Right ventricle myocardium inferior (tissue), 1 donor: ENCODE measurements at places on chromosomes 2 and 18. TPM values are rescaled to one million over a fixed set of nuclear protein-coding genes. Genes with fewer than 3 reads are reported as not detected.

ASTL gene
- total RNA-seq, result not detected

MARCO gene
- 19.7 TPM for total RNA-seq

DSC3 gene
- 0.08 TPM for total RNA-seq

DNA sequence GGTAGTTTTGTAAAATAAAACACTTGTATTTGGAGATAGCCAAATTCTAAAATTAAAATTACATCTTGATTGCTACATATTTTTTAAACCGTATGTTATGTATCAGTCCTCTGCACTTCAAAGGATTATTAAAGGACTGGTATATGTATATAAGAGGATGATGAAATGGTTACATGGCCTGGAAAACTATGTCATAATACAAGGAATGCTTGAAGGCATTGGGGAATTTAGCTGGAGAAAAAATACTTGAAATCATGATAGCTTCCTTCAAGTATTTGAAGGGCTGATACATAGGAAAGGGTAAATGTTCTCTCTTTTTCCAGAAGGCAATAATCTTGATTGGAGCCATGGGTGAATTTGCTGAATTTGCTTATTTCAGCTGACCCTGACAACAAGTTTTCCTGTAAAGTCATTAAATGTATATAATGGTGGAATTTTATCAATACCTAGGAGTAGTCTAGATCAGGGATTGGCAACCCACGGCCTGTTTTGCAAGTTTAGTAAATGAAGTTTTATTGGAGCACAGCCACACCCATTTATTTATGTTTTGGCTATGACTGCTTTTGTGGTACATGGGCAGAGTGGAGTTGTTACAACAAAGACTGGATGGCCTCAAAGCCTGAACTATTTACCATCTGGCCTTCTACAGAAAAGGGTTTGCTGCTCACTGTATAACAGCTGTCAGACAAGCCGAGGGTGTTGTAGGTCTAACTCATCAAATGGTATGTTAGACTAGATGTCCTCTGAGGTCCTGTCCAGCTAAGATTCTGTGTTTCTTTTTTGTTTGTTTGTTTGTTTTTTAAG lies 34.4 kb downstream of the ACYP2 start:
- no peak for DNase-seq

GRCh38 chr2:145159676-145160075 lies 639.8 kb upstream of the ZEB2 start:
- no peak for DNase-seq

DNA sequence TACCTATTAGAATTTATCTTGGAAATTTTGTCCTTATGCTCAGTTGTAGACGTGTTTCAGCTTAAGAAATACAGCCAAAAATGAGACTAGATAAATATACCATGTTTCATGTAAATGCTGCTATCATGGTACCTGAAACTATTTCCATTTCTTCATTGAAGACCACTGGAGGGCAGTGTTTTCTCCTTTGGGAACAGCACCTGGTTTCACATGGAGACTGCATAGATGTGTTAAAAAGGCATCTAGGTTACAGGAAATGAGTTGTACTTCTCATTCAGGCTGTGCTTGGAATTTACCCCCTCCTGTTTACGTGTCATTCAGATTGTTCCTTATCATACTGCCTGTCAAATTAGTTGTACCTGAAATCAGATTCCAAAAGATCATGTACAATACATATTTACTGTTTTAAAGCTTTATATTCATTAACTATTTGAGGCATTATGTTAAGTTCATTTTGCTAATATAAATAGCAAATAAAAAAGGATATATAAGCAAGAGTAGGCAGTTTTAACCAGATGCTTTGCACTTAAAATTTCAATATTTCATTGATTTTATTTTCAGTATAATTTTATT lies 57.3 kb upstream of the PSMD14 start:
- no peak for DNase-seq

GRCh38 chr2:112958428-112959108 lies 19.2 kb upstream of the IL36G start:
- DNase-seq, result no peak

DNA sequence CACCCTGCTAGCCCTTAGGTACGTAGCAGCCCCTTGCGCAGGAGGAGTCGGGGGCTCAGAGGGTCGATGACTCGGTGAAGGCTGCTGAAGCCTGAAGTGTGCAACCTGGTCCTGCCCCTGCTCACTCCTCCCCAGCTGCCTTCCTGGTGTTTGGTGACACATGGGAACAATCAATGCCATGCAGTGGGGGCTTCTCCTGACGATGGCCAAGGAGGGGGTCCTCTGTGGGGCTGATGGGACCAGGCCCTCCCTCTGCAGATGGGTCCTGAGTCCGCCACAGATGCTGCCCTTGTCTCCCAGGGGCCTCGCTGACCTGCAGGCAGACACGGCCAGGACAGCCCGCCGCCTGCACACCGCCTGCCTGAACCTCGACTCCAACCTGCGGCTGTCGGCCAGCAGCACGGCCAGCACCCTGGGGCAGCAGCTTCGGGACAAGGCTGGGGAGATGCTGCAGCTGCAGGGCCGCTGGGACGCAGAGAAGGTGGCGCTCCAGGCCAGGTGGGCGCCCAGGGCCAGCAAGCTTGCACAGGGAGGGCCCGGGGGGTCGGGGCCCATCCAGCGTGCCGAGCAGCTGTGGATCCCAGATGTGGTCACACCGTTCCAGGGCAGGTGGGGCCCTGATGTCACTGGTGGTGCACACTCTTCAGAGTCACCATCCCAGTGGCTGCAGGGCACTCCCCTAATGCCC lies 24.6 kb downstream of the CROCC2 start:
- DNase-seq, result peak; percentile 64

DNA sequence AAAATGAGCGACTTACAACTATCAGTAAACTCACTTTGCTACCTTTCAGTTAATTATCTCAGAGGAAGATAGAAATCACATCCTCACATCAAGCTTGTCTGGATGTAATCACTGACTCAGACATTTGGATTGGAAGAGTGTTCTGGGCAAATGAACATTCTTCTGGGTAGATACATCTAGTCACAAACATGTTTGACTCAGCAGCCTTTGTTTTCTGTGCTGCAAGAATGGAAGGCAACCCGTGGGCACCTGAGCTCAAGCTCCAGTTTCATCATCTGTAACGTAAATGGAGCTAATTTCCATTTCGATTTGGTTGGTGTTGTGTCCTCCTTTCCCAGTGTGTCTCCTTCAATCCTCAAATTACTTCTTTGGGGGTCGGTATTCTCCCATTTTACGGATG lies 58.5 kb downstream of the ACAA2 start:
- DNase-seq, result no peak
